NCI-H146 (cell line): ENCODE measurements at places on chromosomes 1 and 21.
A peak's percentile ranks its signal among the peaks of the same experiment; 100 is the strongest.

- no peak for DNase-seq
Measured at GRCh38 chr1:22920026-22920733, 52.5 kb downstream of the LACTBL1 start.

GRCh38 chr1:226129230-226129629, 57.3 kb downstream of the ACBD3 start:
- no peak for DNase-seq

- DNase-seq = no peak
Measured at GRCh38 chr1:39795651-39796050, 7.0 kb upstream of the BMP8B start.

GRCh38 chr1:70820995-70821394, 226.6 kb downstream of the PTGER3 start:
- DNase-seq = no peak

DNA sequence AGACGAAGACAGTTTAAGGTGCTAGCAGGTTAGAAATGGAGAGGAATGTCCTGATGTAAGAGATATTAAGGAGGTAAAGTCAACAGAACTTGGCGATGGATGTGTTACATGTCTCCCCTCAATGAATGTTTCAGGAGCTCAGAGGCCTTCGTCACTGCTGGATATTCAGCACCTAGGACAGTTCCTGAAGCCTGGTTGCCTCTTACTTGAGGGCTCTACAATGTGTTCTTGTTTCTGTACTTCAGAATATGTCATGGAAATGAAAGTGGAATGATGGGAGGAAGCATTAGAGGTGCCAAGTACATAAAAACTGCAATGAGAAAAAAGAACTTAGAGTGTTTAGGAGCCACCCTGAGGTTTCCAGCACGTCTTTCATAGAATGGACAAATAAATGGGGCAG, 17.7 kb downstream of the TNR start:
- DNase-seq = no peak

- no peak for DNase-seq
Measured at GRCh38 chr1:210291786-210292230, 36.9 kb upstream of the HHAT start.

DNA sequence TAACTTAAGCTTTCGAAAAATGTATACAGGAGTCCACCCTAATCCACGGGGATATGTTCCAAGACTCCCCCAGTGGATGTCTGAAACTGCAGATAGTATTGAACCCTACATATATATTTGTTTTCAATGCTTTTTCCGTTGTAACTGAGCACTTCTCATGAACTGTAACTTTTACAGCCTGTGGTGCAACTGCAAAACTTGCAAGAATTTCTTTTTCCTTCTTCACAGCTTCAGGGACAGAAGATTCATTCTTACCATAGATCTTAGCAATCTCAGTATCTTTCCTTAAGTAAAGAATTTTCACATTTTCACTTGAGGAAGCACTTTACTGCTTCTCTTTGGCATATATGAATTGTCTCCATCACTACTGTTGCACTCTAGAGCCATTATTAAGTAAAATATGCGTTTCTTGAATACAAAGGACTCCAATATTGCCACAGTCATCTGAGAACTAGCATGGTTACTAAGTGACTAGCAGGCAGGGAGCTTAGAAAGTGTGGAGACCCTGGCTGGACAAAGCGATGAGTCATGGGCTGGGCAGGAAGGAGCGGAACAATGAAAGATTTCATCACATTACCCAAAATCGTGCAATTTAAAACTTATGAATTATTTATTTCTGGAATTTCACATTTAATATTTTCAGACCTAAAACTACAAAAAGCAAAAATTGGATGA, 14.1 kb downstream of the DPYD start:
- DNase-seq = peak; percentile 38

GRCh38 chr1:88774151-88774556, 90.1 kb downstream of the PKN2 start:
- no peak for DNase-seq

- DNase-seq = no peak
Measured at GRCh38 chr1:43597028-43597427, 52.9 kb upstream of the KDM4A start.

DNA sequence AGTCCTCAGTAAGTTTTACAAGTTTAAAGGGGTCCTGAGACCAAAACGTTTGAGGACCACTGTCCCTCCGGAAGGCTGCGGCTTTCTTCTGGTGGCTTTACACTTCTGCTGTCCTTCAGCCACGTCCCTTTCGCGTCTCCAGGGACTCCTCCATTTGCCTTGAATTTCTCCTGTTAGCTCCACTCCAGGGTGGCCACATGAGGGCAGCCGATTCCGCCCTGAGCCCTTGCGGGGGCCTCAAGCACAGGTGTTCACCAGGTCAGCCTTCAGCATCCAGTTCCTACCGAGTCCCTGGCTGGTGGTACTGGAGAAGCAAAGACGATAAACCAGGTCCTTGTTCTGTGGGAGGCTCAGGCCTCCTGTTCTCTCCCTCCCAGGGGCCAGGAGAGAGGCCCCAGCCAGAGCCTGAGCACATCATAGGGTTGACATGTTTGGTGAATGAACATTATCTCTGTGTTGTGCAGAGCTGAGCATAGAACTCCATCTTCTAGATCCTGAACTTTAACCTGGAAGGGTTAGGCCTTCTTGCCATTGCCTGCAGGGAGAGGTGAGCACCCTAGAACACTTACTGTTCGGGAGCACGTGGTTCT, 27.4 kb upstream of the COQ8A start:
- peak; percentile 87 for DNase-seq

DNA sequence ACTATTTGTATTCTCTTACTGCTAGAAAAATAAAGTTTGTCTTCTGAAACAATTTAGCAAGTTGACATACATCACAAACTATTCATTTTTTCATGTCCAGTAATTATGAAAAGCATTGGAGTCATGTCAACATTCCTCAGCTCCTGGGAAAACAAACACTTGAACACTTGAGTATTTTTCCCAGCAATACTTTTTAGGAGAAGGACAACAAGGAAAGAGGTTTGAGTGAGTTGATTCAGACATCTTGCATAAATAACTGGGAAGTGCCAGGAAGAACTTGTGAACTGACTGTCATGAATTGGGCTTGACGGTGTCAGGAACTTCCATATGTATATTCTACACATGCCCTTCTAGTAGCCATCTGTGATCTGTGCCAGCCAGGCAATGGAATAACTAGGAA, 195.6 kb downstream of the HMCN1 start:
- no peak for DNase-seq

- DNase-seq = no peak
Measured at GRCh38 chr21:34983680-34984086, 65.4 kb downstream of the RUNX1 start.

DNA sequence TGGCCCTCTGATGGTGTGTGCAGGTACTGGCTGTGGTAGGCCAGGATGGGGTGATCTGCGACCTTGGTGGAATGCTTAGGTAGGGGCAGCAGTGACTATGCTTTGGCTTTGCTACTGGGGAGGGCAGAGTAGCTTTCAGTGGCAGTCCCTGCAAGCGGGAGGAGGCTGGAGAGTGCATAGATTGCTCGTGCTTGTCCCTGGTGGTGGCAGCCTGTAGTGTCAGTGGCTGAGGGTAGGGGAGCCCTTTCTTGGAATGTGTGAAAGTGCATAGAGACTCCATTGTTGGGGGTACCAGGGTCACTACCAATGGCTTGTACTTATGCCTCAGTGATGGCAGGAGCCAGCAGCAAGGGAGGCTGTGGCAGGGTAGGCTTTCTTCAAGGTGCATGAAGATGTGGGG, 582.6 kb downstream of the MRPL39 start:
- DNase-seq = no peak

- no peak for DNase-seq
Measured at GRCh38 chr1:229710746-229711145, 84.7 kb downstream of the URB2 start.

DNA sequence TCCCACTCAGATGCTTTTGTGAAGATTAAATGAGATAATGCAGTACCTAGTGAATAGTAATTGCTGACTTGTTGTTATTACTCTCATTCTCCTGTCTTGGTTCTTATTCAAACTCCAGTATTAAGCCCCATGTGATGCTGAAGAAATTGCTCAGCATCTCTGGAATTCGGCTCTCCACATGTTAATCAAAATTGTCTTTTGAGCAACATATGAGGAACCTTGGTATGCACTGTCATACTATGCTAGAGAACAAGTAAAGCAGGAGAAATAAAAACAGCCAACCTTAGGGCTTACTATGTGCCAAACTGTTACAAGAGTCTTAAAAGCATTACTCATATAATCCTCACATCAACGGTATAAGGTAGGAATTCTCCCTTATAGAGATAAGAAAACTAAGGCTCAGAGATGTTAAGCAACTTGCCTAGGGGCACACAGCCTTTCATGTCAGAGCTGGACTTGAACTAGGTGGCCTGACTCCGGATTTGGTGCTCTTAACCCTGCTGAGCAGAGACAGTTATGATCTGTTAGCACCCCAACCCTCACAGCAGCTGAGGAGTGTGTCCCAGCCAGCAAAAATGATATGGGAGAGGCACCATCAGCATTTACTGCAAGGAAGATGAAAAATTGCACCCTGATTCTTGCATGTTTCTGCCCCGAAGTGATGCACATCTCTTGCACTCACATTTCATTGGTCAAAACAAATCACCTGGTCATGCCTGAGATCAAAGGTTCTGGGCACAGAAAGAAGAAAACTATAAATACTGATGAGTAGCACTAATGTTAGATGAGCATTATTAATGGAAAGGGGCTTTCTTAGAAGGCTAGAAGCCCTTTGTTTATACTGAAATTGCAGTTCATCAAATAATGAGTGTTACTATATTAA, 102.3 kb downstream of the OMA1 start:
- no peak for DNase-seq

DNA sequence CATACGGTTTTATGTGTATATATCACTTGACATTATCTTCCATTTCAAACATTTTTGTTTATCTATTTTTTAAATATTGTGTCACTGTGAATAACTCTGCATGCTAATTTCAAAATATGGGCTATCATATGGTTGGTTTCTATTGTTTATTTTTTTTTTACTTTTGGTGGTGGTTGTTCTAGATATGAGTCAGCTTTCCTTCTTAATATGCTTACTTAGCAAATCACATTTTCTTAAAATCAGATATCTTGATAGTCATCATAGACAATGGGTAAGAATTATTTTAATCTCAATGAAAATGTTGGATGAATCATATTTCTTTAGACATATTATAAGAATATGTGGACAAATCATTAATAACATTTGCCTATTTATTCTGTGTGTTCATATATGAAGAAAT, 881.5 kb downstream of the BRINP3 start:
- no peak for DNase-seq

DNA sequence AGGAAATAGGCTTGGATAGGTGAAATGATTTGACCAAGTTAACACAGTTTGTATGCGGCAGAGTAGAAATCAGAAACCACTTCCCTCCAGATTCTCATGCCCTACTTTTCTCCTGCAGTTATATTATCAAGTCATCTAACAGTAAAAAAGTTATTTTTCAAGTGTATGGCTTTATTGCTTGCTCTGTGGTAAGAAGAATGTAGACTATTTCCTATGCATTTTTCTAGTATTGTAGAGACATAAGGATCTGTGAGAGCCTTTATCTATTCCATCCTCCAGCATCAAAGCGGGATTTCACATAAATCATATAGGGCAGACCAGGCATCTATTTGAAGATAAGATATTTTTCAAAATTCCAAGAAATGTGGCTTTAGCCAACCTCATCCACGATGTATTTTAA, 208.5 kb downstream of the TTLL7 start:
- DNase-seq = no peak

DNA sequence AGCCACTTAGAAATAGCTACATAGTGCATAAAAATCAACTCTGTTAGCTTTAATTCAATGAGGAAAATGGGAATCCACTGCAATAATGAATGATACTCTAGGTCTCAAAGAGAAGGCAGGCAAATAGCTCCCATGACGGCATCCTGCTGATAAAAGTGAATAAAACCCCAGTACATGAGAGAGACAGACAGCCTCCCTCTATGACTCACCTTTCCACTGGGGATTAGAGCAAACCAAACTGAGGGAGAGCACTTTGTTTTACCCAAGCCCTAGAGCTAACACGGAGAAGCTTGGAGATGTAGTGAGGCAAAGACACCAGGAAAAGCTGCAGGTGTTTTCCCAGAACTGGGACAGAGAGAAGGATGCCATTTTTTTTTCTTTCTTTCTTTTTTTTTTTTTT, 621.9 kb downstream of the LRRIQ3 start:
- no peak for DNase-seq

- no peak for DNase-seq
Measured at GRCh38 chr21:22224261-22224660, 1226.1 kb downstream of the NCAM2 start.

DNA sequence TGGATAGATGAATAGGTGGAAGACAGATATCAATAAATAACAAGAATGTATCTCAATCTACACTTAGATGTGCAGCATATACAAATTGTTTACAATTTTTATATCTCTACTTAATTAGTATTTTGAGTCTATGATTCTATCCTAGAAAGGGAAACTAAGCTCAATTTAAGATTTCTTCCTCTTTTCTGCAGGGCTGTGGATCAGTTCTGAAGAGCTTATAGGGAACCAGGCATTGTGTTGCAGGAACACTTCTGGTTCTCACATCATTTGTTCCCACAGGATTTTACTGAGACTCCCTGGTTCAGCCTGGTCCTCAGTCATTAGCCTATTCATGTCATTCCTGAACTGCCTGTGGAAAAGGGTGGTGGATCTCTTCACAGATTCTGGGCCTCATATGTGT, 105.8 kb downstream of the TNFSF18 start:
- DNase-seq = no peak

- peak; percentile 91 for DNase-seq
Measured at GRCh38 chr1:118184739-118185083, 317 bp downstream of the SPAG17 start.

- peak; percentile 56 for DNase-seq
Measured at GRCh38 chr1:164644774-164645644, 86.0 kb downstream of the PBX1 start.

GRCh38 chr21:42013376-42013775, 3.2 kb upstream of the ZBTB21 start:
- DNase-seq = peak; percentile 85

DNA sequence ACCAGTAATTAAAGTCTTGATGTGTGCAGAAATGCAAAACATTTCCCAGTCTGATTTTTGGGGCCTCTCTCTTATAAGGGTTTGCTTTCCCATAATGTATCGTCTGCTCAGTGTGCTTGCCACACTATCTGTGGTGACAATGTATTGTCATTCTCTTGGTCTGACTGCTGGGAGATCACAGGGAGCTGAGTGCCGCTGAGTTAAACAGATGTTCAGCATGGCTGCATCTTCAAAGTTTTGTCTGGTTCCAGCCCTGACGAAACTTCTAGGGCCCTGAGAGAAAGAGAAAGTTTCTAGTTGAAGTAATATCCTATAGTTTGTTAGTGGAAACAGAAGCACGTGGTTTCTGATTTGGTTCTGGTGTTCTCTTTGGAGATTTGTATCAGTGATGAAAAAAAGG, 42.6 kb downstream of the DNM3 start:
- DNase-seq = no peak
